Renal cortex interstitium (tissue), 15 donors: ENCODE measurements at places on chromosomes 2 and 18. TPM values are rescaled to one million over a fixed set of nuclear protein-coding genes. Genes with fewer than 3 reads are reported as not detected.
A peak's percentile ranks its signal among the peaks of the same experiment; 100 is the strongest.

DNA sequence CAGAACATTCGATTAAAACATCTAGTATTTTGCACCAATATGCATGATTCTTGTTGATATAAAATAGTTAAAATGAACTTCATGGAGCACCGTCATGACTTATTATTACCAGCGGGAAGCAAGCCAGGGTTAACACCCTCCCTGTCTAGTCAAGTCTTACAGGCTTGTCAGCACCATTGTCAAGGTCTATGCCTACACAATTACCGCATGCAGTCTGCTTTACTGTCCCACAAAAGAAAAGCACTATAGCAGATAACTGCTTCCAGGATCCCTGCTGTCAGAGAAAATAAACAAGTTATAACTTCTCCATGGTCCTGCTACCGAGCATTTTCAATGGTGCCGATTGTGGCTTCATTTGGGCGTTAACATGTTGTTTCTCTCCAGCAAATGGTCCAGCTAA lies 968.0 kb upstream of the FAM98A start:
- DNase-seq = no peak

DNA sequence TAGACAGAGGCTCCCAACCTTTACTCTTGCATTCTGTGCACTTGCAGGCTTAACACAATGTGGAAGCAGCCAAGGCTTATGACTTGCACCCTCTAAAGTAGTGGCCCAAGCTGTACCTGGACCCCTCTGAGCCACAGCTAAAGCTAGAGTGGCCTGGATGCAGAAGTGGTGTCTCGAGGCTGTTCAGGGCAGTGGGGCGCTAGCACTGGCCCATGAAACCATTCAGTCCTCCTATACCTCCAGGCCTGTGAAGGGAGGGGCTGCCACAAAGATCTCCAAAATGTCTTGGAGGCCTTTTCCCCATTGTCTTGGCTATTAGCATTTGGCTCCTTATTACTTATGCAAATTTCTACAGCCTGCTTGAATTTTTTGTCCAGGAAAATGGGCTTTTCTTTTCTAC lies 207.7 kb downstream of the OSR1 start:
- DNase-seq = no peak

DNA sequence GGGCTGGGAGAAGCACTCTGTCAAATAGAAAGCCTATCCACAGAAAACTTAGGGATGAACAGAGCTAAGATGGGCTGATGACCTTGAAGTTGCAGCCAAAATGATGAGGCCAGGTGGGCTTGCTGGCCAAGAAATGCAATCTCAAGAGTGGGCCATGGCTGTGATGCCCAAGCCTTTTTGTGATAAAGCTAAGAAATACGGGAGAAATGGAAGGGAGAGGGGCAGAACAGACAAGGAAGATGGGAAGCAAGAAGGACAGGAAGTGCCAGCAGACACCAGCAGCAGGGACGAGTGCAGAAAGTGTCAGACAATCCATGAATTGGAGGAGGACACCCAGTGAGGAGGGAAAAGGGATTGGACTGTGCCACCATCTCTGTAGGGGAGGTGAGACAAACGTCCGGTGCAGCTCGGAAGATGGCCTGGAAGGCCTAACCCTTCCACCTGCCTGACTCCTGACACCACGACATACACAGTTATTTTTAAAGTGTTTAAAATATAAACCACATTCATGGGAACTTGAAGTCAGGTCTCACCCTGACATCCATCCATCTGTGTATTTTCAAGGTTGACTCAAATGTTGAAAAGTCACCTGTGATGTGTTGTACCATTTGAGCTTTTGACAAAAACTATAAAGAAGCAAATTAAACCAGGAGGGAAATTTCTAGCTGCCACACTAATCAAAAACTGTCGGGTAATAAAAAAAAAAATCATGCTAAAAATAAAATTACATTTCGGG lies 105.5 kb downstream of the BCL2 start:
- DNase-seq = no peak

GRCh38 chr2:152581360-152581759 lies 135.9 kb downstream of the PRPF40A start:
- no peak for DNase-seq

DNA sequence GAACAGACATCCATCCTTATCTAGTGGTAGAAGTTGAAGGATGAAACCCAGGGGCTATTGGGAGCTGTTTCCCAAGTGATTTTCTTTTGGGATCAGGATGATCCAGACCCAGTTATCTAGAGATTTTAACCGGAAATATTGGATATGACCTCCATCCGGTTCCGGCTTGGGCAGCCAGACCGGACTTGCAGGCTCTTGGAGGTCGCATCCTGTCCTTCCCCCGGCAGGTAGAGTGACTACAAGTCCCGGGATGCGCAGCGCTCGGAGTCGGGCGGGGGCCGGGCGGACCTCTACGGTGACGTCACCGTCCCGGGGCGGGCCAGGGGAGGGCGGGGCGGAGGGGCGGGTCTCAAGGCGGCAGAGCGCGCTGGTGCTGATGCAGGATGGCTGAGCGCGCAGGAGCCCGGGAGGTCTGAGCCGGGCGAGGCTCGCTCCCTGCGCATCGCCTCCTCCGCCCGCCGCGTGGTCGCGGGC lies at the start of gene KIF5C:
KIF5C (plus strand) TSS at position 360 of the 474 bp plus-strand sequence. CDS start 391 bp downstream, outside the sequence.
- DNase-seq = peak; percentile 78

- no peak for DNase-seq
Observed at GRCh38 chr2:179048099-179048498, 1.8 kb downstream of the CCDC141 start.

GRCh38 chr2:101740555-101740964 lies 43.1 kb downstream of the MAP4K4 start:
- no peak for DNase-seq

DNA sequence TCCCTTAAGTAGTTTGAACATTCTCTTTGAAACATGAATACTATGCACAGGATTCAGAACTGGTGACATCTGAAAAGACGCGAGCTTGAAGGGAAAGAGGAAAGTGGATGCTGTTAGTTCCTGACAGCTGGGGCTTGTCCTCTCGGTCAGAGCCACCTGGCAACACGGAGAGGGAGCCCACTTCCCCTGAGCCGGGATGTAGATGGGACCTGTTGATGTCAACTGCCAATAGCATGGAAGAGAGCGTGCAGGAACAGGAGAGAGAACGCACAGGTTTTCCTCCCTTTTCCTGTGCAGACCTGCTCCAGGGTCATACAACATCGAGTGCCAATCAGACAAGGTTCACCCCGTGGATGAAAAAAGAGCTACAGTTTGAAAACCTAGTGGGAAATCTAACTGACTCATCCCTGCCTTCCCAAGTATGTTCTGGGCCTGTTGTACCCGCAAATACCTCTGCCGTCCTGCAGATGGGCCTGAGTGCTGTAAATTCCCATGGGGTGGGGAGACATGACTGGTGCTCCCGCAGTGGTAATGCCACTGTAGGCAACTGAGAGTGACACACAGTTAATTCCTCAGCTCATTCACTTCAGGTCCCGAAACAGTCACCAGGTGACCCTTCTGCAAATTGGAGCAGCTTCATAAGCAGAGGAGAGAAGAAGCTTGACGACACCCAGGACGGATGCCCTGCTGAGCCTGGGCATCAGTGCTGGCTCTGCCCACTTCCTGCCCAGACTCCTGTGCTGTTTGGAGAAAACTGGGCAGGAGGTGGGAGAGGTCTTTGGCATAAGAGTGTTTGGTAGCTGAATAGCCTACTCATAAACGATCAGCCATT lies 13.9 kb upstream of the MBP start:
- DNase-seq = no peak

DNA sequence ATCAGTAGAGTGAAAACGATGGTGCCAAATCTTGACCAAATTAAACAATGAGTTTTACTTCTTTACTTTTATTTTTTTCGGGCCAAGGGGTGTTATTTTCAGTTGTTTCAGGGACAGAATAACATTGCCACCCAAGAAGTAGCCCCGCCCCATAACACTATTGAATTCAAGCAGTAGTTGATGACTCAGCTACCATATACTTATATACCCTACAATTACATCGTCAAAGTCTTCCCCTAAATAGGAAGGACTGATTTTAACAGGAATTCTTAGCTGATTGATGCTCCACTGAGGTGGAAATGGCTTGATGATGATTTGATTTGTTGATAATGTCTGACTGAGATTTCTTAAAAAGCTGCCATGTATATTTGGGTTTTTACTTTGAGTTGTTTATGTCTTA lies 24.7 kb downstream of the LYPD6B start:
- DNase-seq = no peak

DNA sequence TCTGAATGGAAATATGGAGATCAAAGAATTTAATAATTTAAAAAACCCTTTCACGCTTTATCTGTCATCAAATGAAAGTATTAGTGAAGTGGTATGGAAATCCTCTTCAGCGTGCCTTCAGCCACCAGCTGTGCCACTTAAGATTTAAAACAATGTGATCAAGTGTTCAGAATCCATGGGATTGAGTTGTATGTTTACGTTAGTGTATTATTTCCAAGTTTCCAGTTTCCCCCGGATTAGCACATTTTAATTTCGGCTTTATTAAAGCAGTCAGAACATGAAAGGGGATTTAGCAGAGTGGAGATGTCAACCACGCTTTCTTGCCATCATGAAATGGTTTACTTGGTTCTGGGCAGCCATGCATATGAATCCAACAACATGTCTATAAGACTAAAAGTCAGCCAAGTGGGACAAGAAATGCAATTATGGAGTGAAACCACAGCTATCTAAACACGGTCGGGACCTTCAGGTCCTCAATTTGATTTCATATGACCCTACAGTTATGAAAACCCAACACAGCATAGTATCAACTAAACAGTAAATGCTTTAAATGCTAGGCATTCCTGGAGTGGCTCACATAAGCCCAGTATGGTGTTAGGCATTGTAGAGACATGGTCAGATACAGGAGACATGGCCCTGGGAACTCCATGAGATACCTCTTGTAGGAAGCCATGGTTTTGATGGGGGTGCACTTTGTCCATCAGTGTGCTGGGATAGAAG lies 224.9 kb upstream of the EPAS1 start:
- no peak for DNase-seq

The ALKAL2 gene
- polyA plus RNA-seq = 4.7 TPM

DNA sequence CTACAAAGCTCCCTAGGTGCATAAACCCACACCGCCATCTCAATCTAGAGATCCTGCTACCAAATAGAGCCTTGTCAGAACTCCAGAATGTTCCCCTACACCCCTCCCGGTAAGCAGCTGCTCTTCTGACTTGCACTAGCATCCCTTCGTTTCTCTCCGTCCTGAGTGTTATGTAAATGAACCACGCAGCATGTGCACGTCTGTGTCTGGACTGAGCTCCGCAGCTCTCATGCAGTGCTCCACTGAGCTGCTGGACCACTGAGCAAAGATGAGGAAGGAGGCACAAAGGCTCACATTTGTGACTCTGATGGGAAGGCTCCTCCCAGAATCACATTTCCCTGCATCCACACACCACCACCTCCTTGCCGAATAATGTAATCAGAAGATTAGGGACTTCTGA lies 203.6 kb downstream of the MYT1L start:
- no peak for DNase-seq

- peak; percentile 24 for DNase-seq
Observed at GRCh38 chr2:124437811-124438210, 412.7 kb downstream of the CNTNAP5 start.

The CENPA gene
- 17.2 TPM for polyA plus RNA-seq

DNA sequence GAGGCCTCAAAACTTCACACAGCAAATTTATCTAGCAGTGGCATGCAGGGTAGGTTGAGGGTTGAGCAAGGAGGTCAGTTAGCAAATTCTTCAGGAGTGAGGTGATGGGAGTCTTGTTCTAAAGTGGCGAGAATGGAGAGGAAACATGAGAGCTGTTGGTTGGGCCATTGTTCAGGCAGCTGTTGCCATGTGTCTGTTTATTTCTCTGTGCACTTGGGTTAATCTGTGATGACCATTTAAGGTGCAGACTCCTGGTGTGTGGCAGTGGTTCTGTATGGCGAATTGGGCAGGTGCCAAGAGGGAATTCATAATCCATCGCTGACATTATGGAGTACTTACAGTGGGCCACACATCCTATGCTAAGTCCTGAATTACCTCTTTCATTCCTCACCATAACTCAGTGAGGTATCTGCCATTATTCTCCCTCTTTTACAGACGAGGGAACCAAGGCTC lies 30.4 kb downstream of the TMEM178A start:
- DNase-seq = peak; percentile 57

- DNase-seq = no peak
Observed at GRCh38 chr18:79379931-79380815, 15.6 kb upstream of the NFATC1 start.

The SH3BP4 gene
- 37.9 TPM for polyA plus RNA-seq

The ATP6V1C2 gene
- polyA plus RNA-seq = 5.1 TPM

DNA sequence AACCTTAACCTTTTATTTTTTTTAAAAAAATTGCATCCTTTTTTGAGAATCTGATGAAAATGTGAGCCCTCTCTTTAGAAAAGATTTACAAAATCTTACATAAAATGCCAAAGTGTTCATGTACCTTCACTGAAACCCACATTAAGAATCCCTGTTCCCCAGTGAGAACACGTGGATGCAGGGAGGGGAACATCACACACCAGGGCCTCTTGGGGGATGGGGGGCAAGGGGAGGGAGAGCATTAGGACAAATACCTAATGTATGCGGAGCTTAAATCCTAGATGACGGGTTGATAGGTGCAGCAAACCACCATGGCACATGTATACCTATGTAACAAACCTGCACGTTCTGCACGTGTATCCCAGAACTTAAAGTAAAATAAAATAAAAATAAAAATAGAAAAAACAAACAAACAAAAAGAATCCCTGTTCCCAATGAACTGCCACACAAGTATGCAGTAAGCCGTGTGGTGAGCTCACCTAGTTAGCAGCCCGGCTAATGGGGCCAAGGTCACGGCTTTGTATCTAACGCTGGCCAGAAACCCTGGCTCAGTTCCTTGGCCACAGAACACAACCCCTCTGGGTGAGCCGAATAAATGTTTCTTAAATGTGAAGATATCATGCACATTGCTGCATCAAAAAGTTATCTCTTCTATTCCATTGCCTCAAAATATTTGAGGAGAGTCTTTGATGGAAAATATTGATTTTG lies 41.4 kb downstream of the CHST9 start:
- DNase-seq = no peak

The VWC2L gene
- polyA plus RNA-seq = 0.06 TPM

The CPO gene
- 1.7 TPM for polyA plus RNA-seq

- no peak for DNase-seq
Observed at GRCh38 chr2:64985447-64985846, 3.8 kb upstream of the SLC1A4 start.

The C2orf81 gene
- 4.6 TPM for polyA plus RNA-seq

The ANKRD29 gene
- polyA plus RNA-seq = 0.95 TPM

DNA sequence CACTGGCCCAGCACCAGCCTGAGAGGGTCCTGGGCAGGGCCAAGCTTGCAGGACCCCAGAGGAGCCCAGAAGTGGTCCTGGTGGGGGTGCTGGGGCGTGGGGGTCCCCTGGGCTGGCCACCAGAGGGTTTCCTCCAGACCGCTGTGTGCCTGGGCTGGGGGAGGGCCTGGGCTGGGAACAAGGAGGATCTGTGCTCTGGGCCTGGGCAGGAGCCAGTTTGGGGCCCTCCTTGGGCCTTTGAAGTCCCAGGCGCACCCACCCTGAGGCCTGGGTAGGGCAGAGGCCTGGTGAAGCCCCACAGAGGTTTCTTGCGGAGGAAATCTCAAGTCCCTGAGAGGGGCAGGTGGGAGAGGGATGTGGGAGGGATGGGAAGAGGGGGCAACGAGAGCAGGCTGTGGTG lies 63.4 kb upstream of the GPC1 start:
- no peak for DNase-seq

DNA sequence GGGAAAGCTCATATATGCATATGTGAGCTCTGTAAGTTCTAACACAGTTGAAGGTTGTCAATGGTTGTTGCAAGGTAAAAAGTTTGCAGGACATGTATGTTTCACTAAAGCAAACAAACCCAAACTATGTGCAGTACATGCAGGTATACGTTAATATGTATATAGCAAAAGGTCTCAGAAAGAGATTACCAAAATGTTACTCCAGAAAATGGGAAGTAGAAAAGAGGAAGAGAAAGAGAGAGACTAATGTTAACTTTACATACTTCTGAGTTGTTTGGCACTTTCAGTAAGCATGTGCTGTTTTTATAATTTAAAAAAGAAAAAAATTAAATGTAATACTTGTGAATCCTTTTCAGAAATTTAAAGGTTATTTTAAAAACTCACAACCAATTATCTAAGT lies 32.8 kb upstream of the PEX13 start:
- DNase-seq = no peak
